ENCODE measurements at places on chromosomes 4 and X.

DNA sequence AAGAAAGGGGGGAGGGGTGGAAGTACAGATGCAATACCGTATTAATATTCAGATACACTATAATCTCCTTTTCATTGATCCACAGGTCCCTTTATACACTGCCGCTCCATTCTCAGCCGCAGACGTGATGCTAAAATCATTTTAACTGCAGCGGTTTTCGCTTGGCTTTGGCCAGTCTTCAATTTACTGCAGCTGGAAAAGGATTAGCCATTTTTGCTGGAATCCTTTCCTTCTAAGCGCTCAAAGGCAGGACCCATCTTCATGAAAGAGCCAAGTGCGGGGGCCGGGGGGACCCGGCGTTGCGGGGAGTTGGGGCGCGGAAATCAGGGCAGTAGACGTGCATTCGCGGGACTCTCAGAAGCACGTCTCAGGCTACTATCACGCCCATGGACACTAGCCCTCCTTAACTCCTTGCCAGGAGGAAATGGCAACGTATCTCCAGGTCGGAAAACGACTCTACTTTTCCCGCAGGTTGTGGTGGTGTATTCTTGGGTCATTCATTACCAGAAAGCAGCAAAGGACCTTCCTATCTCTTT, 1.7 kb upstream of the PCDH10 start:
- no peak for DNase-seq

DNA sequence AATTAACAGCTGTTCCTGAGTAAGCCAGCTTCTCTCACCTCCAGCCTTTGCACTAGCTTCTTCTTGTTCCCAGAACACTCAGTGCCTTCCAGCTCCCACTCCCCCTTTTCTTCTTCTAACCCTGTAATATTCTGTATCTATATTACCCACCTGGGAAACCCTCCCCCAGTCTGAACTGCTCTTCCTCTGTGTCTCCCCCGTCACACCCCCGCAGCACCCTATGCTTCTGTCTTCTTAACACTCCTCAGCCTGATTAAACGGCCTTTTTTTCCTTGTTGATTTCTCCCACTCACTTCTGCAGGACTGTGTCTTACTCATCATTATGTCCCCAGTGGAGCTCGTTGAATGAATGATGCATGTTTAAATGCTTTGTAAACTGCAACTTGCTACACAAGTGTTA, 9.0 kb upstream of the LONRF3 start:
- DNase-seq: no peak

DNA sequence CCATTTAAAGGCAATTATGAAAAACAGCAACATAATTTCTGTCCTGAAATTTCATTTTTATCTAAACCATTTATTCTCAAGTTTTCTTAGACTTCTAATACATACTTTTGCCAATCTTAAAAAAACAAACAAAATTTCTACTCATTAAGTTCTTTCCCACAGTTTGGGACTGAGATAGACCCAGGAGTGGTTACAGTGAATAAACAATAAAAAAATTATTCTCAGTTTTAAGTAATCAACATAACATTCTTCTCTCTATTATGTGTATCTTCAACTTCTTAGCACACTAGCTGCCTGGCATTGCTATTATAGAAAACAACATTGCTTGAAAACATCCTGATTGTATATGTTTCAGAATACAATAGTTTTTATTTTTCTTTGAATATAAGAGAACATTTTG, 532.8 kb downstream of the IL15 start:
- DNase-seq: no peak

DNA sequence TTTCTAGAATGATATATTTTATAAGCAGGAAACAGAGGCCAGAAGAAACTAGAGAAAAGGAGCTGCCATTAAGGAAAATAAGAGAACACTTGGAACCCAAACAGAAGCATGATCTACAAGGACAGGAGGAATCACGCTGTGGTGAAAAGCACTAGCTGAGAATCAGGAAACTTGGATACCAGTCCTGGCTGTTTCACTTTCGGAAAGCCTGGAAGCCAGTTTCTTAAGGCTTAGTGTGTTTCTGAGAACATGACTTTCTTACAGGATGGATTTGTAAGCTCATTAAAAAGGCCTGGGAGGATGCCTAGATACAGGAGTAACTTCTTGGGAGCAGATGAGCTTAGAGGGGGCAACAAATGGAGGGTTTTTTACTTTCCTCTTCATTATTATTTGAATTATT, 36.9 kb downstream of the TLL1 start:
- no peak for DNase-seq

- peak; percentile 26 for DNase-seq
Observed at GRCh38 chr4:137678796-137679195, 146.5 kb upstream of the PCDH18 start.

GRCh38 chr4:61996943-61997342, 796.8 kb downstream of the ADGRL3 start:
- DNase-seq: no peak

DNA sequence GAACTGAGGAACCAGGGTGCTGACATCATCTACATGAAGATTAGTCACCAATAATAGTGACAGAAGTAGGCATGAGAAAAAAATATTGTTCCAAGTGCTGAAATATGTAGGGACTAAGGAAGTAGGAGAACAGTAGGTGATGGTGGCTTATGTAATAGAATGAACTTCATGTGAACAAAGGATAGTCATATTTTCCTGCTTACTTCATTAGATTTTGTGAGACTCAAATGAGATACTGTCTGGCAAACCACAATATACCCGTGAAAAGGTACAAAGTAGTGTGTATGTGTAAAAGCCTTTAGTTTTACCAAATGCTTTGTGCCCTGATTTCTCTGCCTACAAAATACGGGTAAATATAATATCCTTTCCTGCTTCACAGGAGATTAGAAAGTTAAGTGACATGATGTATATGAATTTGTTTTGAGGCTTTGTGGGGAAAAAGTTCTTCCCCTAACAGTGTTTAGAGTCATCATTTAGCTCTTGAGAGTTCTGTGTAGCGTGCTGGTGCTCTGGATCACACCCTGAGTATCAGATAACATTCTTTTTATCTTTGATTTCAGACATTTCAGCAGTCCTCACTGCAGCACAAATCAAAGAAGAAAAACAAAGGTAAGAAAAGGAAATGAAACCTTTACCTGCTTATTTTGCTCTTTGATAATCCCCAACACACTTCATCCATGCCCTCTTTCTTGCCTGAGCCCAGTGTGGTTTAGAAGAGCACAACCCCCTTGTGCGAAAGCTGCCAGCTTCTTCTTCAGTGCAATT, 67.9 kb downstream of the KLHL34 start:
- DNase-seq: no peak

DNA sequence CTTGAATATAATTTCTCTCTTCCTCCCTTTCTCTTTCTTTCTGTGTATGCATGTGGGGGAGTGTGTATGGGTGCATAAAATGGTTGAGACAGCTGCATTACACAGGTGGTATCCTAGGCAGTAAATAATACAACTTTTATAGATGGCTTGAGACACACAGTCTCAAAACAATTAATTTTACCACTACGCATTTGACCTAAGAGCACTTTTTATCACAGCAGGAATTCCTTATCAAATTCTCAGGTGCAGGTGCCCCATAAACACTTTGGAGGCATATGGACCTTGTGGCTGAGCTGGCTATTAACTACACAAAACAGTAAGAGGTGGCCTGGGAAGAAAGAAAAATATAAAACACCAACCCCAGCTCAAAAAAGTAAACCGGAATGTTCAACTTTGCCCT, 91.3 kb downstream of the RASGEF1B start:
- DNase-seq: no peak

GRCh38 chr4:168585168-168586091, 88.6 kb downstream of the PALLD start:
- no peak for DNase-seq

DNA sequence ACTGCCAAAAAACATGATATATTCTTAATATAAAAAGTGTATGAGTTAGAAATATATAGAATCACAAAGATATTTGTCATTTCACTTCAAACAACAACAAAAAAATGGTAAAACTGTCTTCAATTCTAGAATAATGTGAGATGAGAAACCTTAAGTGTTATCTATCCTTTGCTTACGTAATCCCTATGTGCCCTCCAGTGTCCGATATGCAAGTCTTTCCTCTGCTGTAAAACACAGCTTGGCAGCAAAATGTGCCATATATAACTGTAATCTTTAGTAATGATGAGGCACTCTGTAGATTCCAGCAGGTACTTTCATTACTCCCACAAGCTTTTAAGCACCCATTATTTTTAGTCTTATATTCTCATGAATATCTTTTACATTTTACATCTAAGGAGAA, 555.1 kb upstream of the FRG1 start:
- DNase-seq: no peak

DNA sequence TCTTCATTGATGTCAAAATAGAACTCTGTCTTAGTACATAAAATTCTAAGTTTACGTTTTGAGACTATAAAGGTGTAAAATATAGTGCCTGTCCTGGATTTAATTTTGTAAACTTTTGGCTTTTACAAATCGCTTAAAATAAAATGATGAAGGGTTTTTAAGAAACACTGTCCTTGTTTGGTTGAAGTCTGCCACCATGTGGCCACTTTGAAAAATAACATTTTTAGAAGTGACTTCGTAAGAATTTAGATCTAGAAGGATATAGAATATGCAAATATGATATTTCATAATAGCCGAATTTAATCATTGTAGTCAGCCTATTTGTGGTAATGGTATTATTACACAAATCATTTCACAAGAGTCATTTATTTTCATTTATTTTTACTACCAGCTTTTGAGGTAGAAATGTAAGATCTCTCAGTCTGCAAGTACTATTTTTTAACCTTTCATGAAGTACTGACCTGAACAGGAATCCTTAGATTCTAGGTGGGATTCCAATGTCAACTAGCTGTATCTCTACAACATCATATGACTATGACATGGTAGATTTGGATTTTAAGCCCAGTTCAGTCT, 31.0 kb upstream of the FAT4 start:
- no peak for DNase-seq

- no peak for DNase-seq
Observed at GRCh38 chrX:4240541-4241194, 527.2 kb upstream of the PRKX start.

GRCh38 chr4:3365871-3366842, 73.3 kb downstream of the RGS12 start:
- no peak for DNase-seq

- no peak for DNase-seq
Observed at GRCh38 chrX:101417981-101418841, 10.2 kb downstream of the HNRNPH2 start.

- DNase-seq: no peak
Observed at GRCh38 chrX:103614999-103615398, 7.2 kb downstream of the TCEAL3 start.

DNA sequence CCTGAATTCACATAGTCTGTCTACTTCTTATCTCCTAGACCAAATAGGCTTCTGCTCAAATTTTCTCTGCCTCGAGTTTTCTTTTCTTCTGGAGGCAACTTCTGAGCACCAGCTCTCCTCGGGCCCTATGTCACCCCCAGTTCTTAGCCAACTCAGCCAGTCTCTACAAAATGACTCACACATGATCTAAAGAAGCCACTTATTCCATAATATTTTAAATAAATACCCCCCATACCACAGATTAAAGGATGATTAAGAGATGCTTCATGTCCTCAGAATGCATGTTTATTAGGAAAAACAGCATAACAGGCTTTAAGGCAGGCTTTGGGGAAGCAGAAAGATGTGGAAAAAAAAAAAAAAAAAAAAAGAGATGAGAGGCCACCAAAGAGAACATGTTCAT, 36.6 kb upstream of the DDX53 start:
- no peak for DNase-seq

GRCh38 chr4:121472937-121473721, 92.3 kb upstream of the QRFPR start:
- DNase-seq: no peak

- no peak for DNase-seq
Observed at GRCh38 chrX:147891896-147892295, 19.8 kb upstream of the FMR1 start.

- no peak for DNase-seq
Observed at GRCh38 chr4:5956285-5957021, 61.8 kb downstream of the C4orf50 start.

- no peak for DNase-seq
Observed at GRCh38 chrX:28756647-28757046, 169.4 kb downstream of the IL1RAPL1 start.

- no peak for DNase-seq
Observed at GRCh38 chrX:111695297-111695880, 14.4 kb downstream of the ALG13 start.

- DNase-seq: no peak
Observed at GRCh38 chr4:87179751-87180150, 40.7 kb downstream of the KLHL8 start.

- DNase-seq: no peak
Observed at GRCh38 chrX:123504630-123505270, 228.1 kb downstream of the THOC2 start.

DNA sequence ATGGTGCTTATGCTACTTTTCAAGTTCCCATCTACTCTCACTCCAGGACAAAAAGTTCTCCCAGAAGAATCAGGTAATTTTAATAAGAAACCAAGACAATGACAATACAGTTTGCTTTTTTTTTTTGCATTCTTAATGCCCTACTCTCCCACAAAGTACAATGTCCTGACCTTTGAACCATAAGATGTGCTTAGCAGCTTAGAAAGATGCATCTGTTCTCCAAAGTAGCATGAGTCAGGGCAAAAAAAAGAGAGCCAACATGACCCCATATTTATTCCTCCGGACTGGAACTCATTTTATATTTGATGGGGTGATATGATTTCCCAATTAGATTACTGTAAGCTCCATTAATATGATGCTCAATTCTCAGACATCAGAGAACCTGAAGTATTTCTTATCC, 16.5 kb upstream of the PDCL2 start:
- DNase-seq: no peak

DNA sequence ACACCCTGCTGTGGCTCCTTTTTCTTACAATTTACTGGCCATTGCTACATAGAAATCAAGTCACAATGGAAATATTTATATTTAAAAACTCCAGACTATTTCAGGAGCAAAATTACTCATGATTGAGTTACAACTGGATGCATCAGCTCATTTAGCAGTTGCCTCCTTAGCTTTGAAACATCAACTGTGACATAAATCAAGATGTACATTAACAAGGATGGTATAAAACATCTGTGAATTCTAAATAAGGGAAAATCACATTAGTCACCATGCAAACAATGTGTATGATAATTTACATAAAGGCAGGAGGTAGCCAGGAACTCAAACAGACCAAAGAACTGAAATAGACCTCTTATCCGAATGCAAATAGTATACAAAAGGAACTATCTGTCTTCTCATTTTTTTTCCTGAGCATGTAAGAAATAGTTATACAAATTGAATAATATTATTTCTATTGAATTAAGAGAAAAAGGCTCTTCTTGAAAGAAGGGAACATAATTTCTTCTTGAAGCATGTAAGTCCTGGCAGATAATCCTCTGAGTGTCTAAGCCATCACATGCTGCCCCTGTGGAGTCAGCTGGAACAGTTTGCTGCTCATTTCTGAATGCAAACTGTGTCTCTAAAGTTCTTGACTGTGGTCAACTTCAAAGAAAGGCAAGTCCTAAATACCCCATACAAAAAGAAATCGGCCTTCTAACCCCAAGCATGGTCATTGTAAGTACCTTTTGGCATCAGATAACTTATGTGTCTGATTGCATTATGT, 151.2 kb downstream of the NAA11 start:
- no peak for DNase-seq

- no peak for DNase-seq
Observed at GRCh38 chr4:68469482-68469881, 22.2 kb downstream of the TMPRSS11E start.

- peak; percentile 74 for DNase-seq
Observed at GRCh38 chr4:142801966-142802365, 44.1 kb downstream of the INPP4B start.

Measured in epithelial cell of prostate (primary cell).